ENCODE measurements at places on chromosomes 3 and 15. TPM values are rescaled to one million over a fixed set of nuclear protein-coding genes. Genes with fewer than 3 reads are reported as not detected.

The NANOGP8 gene
- total RNA-seq = not detected

The FANCD2OS gene
- not detected for total RNA-seq

The FETUB gene
- not detected for total RNA-seq

The MAP2K5 gene
- total RNA-seq = 11.8 TPM

The CSNK1G1 gene
- 28.1 TPM for total RNA-seq

The MB21D2 gene
- 13.9 TPM for total RNA-seq

The RHCG gene
- 1.6 TPM for total RNA-seq

The PLSCR5 gene
- not detected for total RNA-seq

The TXNRD3 gene
- total RNA-seq = 9.5 TPM

The PML gene
- 234 TPM for total RNA-seq

The SLC12A1 gene
- 0.17 TPM for total RNA-seq

The ERICH6 gene
- total RNA-seq = not detected

The PPP1R14D gene
- not detected for total RNA-seq

The SLC28A1 gene
- not detected for total RNA-seq

The RTP1 gene
- total RNA-seq = not detected

The MYL3 gene
- total RNA-seq = 4.7 TPM

The DISP2 gene
- 0.25 TPM for total RNA-seq

The CDHR4 gene
- total RNA-seq = not detected

The ZNF860 gene
- total RNA-seq = 8.6 TPM

The PPP2R3A gene
- total RNA-seq = 36.6 TPM

The HAPLN3 gene
- 4.7 TPM for total RNA-seq

The XYLB gene
- total RNA-seq = 1.0 TPM

The GABRR3 gene
- total RNA-seq = not detected

The CNTN3 gene
- 0.80 TPM for total RNA-seq
